ENCODE measurements at places on chromosomes 3 and 15.

- DNase-seq, result no peak
Observed at GRCh38 chr3:101158374-101158773, 162.0 kb downstream of the IMPG2 start.

- DNase-seq, result no peak
Observed at GRCh38 chr15:99142562-99142961, 37.7 kb downstream of the SYNM start.

GRCh38 chr15:89377842-89378295 is 43.2 kb upstream of the POLG start:
- DNase-seq, result no peak

GRCh38 chr15:40877694-40878093 is 3.7 kb upstream of the RHOV start:
- DNase-seq, result no peak

DNA sequence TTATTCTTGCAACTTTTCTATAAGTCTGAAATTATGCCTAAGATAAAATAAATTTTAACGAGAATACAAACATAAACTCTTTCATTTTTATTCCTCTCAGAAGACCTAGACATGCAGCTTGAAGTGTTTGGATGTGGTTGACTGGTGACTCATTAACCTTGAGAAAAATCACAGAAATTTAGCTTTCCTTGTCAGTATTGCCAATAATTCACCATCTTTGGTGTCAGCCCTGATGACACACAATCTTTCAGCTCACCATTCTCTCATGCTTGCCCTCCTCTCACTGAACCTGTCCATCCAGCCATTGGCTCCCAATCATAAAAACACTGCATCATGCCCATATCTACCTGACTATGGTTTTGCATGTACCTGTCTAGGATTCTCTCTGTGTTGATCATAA is 22.6 kb upstream of the TNFAIP8L3 start:
- DNase-seq, result no peak

DNA sequence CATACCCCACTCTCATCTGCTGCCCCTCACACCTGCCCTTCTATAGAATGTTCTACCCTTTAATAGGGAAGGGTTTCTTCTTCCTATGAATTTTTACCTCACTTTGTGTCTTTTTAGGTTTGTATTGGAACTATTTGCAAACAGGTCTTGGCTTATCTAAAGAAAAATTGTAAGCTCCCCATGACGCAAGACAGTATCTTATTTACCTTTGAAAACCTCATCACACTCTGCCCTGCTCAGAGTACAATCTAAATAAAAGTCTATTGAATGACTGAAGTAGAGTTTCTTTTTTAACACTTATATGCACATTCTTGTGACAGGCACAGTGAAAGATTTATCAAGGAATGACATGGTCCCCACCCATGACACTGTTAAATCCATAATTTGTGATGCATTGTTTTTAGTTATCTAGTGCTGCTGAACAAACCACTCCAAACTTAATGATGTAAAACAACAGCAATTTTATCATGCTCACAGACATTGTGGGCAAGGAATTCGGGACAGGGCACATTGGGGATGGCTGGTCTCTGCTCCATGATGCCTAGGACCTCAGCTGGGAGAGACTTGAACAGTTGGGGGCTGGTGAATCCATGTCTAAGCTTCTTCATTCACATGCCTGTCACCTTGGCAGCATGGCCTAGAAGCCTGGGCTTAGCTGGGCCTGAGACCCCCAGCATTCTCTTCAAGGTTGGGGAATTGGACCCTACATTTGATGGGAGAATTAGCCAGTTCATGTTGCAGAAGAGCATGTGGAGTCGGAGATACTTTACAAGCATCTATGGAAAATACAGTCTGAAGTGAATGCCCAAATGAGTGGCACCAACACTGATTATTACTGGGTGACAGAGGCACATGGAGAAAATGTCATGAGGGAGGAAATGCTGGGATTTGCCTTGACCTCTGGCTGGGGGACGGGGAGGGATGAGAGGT is 252.2 kb upstream of the CTDSPL start:
- DNase-seq, result no peak

DNA sequence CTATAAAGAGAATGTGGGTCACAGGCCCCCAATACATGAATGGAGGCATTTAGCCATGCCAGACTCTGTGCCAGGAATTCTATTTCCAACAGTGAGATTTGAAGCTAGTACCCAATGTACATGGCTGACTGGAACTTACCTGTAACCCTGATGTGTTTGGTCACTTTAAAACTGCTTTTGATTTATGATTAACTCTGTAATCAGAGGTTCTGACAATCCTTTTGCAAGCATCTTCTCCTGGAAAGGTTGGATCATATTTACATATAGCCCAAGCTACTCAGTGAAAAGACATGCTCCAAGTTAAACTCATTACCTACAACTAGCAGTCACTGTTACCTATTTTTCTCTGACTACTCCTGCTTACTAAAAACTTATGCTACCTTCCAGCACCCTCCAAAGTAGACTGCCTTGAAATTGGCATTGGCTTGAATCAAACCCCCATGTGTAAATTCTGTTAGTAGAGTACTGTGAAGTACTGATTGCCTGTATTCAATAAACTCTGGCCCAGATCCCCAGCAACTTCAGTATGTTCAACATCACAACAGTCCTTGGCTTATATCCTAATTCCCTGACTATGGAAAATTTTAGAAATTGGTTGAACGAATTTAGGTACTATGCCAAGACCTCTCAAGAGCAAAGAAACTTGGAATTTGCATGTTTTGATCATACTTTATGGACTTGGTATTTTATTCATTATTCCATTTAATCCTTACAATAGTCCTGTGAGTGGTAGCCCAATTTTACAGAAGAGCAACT is 665.6 kb upstream of the NECTIN3 start:
- no peak for DNase-seq

DNA sequence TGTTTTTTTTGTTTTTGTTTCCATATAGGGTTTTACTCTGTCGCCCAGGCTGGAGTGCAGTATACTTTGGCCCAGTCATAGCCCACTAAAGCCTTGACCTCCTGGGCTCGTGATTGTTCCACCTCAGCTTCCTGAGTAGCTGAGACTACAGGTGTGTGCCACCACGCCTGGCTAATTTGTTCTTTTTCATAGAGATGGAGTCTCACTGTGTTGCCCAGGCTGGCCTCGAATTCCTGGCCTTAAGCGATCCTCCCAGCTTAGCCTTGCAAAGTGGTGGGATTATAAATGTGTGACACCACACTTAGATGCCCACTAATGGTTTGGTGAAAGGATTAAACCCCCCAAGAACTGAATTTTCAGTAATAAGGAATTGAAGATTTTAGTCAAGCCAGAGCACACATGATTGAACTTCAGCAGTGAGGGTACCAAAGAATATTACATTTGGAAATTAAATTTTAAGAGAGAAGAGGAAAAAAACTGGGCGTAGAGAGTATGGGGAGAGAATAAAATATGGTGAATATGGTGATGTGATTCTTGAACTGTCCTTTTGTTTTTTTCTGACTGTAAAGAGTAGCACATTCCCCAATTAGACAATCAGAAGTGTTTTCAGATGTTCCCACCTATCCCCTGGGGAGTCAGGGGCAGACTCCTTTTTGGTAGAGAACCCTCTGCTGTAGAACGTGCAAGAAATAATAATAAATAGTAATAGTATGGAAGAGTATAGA is 208.1 kb downstream of the PTPRG start:
- DNase-seq, result no peak

DNA sequence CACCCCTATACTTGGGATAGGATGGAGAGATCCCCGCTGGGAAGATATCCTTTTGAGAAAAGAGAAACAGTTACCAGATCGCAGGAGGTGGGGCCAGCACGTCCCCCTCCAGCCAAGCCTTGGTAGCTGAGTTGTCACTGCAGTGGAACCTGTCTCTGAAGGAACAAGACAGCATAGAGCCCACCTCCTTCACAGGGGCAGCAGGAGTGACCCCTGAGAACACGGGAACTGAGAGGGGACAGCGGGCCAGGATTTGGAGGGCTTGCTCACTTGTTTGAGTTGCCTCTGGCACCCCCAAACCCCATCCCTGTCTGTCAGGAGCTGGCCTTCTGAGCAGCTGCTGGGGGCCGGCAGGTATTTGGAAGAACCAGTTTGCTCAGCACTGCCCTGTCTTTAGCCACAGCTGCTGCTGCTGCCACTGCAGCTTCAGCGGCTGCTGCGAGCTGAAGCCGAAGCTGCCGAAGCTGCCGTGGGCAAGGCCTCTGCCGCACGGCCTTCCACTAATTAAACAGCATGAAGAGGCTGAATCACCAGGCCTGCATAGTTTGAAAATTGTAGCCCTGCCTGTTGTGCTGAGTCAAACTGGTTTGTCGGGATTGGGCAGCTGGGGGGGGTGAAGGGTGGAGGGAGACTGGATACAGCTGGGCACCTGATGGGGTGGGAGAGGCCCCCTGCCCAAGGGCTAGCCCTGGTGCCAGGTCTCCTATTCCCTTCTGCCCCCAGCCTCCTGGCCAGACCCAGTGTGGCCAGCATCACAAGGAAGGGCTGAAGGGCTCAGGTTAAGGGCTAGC is 4.0 kb downstream of the EPHB3 start:
- DNase-seq, result peak; percentile 29

GRCh38 chr15:42233107-42233506 is 25.0 kb upstream of the VPS39 start:
- no peak for DNase-seq

- no peak for DNase-seq
Observed at GRCh38 chr15:83310521-83311456, 26.3 kb upstream of the BNC1 start.

- DNase-seq, result no peak
Observed at GRCh38 chr15:70717237-70717793, 46.0 kb downstream of the UACA start.

GRCh38 chr15:45549541-45550220 is 27.1 kb upstream of the SLC30A4 start:
- no peak for DNase-seq

- no peak for DNase-seq
Observed at GRCh38 chr15:88066636-88067330, 189.8 kb downstream of the NTRK3 start.

DNA sequence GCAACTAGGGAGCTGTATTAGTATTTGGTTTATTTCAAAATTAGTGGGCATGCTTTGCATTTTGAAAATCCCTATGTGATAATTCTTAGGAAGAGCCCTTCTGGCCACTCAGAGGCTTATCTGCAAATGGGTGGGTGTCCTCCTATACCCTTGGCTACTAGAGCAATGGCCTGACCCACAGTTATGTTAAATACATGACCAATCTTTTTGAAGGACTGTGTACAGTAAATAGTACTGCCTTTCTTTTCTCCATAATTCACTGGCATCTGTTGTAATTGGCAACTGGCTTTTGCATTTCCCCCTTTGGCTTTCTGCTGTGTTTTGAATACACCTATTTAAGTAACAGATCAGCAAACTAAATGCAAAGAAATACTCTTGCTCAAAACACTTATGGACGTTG is 175.4 kb downstream of the ANXA2 start:
- DNase-seq, result no peak

DNA sequence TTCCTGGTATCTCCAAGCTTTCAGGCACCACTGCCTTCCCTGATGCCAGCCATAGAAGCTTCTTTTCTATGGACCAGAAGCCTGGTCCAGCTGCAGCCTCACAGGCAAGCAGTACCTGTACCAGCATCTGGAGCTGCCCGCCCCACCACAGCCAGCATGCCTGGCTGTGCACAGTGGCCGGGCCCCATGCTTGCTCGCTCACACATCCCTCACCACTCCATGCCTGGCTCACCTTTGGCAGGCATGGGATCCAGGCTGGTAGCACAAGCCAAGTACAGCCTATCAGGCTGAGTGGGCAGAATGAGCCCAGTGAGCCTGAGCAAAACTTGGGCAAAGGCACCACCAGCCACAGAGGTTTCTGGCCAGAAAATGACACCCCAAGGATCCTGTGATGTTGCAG is 93.4 kb downstream of the TPRA1 start:
- no peak for DNase-seq

DNA sequence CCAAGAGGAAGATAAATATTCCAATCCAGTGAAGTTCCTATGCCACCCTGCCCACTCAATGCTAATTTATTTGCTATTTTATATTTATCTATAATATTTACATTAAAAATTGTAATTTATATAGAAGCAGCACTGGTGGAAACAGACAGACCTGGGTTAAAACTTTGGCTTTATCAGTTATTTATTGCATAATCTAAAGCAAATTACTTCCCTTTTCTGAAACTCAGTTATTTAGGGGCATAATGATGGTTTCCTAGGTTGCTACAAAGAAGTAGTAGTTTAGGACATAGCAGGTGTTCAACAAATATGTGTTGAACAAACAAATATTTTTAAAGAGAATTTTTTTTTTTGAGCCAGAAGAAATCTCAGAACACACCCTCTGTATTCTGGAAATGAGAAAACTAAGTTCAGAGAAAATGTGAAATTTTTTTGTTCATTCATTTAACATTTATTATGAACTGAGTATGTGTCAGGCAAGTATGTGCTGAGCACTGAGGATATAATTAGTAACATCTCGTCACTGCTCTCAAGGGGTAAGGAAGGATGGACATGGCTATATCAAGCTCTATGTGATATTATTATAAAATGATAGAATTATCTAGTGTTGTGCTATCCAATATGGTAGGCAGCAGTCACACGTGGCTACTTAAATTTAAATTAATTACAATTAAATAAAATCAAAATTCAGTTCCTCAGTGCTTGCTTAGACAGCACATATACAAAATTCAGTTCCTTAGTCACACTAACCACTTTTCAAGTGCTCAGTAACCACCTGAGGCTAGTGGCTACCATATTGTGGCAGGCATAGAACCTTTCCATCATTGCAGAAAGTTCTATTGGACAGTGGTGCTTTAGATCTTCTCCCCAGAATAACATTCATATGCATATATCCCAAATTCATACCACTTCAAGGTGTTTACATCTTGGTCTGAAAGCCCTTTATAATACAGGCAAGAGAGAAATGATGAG is 7.0 kb upstream of the UBE2Q2 start:
- DNase-seq, result no peak

GRCh38 chr3:170228093-170228766 is 6.0 kb downstream of the PRKCI start:
- DNase-seq, result no peak

DNA sequence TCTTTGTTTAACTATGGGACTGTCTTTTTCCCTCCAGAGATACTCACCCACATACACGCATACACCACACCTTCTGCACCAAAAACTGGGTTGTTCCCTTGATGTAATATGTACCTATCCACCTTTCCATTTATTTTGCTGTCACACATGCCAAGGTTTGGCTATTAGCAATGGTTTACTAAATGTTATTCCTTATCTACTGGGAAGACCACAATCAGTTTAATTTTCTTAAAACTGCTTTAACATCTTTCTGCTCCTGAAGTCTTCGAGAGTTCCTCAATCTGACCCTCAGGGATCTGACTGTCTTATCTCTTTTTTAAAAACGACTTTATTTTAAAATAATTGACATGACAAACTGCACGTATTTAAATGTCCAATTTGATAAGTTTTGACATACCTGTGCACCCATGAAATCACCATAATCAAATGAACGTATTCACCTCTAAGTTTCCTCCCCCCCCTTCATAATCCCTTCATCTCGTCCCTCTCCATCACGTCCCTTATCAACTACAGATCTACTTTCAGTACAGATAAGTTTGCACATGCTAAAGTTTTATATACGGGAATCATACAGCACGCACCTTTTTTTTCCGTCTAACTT is 805 bp upstream of the TRPM7 start:
- DNase-seq, result no peak

GRCh38 chr3:72487078-72487765 is 361.0 kb downstream of the SHQ1 start:
- no peak for DNase-seq
